ENCODE measurements at places on chromosomes 1 and 21. TPM values are rescaled to one million over a fixed set of nuclear protein-coding genes. Genes with fewer than 3 reads are reported as not detected.
A peak's percentile ranks its signal among the peaks of the same experiment; 100 is the strongest.

PRAMEF4 gene
- not detected for polyA plus RNA-seq

LCE1B gene
- polyA plus RNA-seq, result not detected

PCP4L1 gene
- polyA plus RNA-seq, result 2.0 TPM

CD247 gene
- 5.0 TPM for polyA plus RNA-seq

FNDC5 gene
- polyA plus RNA-seq, result 5.5 TPM

TMEM125 gene
- polyA plus RNA-seq, result 81.0 TPM

CLDN19 gene
- not detected for polyA plus RNA-seq

DNASE2B gene
- not detected for polyA plus RNA-seq

ANGPTL3 gene
- polyA plus RNA-seq, result not detected

- H3K4me1 ChIP-seq, result peaks cover 4% of the 10 kb centered on the region
- H3K36me3 ChIP-seq, result no peaks in the 10 kb centered on the region
- no peak for DNase-seq
- H3K27me3 ChIP-seq, result no peaks in the 10 kb centered on the region
- H3K4me3 ChIP-seq, result no peak overlapping the region
- H3K27ac ChIP-seq, result no peak overlapping the region
Measured at GRCh38 chr1:33121728-33122127, 40.8 kb downstream of the AZIN2 start.

DNA sequence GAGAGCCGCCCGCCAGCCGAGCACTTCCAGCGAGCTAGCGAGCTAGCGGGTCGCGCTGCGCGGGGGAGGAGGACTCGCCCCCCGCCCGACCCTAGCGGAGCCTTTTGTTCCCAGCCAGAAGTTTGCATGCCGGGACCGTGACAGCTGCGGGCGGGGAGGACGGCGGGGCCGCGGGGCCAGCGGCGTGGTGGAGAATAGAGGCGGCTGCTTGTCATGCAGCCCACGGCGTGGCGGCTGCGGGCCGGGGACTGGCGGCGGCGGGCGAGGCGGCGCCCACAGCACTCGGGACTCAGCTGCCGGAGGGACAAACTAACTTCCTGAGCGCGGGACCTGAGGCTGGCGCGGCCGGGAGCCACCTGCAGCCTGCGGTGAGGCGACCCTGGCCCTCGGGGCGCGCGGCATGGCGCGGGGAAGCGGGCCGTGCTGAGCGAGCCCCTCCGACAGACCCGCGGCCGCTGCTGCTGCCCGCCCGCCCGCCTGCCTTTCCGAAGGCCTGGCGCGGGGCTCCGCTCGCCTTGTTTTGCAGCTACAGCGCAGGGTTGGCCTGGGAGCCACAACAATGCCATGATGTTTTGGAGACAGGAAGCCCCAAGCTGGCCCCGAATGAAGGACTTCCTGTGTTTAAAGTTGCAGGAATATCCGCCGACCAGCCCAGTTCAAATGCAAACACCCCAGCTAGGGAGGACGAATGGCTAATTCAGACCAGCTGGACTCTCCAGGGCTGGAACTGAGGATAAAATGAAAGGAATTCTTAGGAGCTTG is 82.2 kb upstream of the BMP8A start:
- DNase-seq, result peak; percentile 68
- no peaks in the 10 kb centered on the region for H3K27me3 ChIP-seq
- peak overlapping the region; percentile 65 for H3K4me3 ChIP-seq
- H3K4me1 ChIP-seq, result peaks cover 34% of the 10 kb centered on the region
- H3K36me3 ChIP-seq, result peaks cover 2% of the 10 kb centered on the region

DNA sequence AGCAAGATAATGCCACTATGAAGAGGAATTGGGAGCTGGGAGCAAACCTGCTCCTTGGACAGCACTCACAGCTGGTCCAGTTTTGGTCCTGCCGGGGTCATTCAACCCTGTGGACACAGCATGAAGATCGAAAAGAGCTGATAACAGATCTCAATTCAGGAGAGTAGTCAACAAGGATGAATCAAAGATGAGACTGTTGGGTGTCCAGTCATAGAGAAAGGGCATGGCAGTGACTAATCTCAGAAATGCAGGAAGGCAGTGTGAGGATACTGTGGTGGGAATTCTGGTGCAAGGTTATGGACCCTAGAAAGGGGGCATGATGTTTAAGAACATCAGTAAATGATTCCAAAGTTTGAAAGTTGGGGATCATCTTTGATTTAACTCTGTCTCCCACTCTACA is 261.4 kb upstream of the ZP4 start:
- H3K4me1 ChIP-seq, result no peaks in the 10 kb centered on the region
- H3K27me3 ChIP-seq, result no peaks in the 10 kb centered on the region
- H3K36me3 ChIP-seq, result no peaks in the 10 kb centered on the region
- H3K4me3 ChIP-seq, result no peak overlapping the region
- no peak for DNase-seq

GRCh38 chr1:8354038-8354437 is 36.1 kb downstream of the SLC45A1 start:
- no peak overlapping the region for H3K27ac ChIP-seq
- peaks cover 19% of the 10 kb centered on the region for H3K36me3 ChIP-seq
- no peak overlapping the region for H3K4me3 ChIP-seq
- no peak for DNase-seq
- H3K4me1 ChIP-seq, result no peaks in the 10 kb centered on the region

DNA sequence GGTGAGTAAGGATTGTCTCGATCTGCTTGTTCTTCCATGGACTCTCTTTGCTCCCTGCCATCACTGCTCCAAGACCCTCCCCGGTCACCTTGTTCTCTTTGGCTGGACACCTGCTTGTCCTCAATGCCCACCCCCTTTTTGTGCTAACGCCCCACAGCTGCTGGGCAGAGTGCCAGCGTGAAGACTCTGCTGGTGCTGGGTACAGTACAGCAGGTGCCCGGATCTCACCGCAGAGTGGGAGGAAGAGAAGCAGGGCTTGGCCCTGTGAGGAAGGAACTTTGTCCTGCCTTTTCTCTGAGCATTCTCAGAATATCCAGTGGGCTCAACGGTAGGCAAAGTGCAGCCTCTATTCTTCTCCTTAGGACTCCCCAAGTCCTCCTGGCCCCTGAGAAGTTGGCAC is 90.1 kb downstream of the PLXNA2 start:
- no peaks in the 10 kb centered on the region for H3K36me3 ChIP-seq
- no peak overlapping the region for H3K4me3 ChIP-seq
- peak; percentile 59 for DNase-seq

DNA sequence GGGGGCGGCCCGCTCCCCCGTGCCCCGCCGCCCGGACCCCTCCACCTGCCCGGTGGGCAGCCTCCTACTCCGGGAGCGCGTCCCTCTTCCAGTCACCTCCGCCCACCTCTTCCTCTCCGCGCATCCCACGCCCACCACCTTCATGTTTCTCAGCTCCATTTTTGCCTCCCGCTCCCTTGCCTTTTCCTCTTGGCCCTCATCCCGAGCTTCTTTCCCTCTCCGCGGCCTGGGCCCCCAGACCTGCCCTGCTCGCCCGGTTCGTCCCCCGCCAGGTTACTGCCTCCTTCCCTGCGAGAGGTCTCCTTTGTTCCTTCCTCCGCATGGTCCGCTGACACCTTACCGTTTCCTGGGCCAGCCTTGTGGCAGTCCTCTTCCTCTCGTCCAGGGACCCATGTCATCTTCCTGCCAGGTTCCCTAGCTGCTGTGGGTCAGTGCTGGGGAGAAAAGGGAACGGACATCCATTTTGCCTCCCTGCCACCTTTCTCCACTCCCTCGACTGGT is 563 bp downstream of the QSOX1 start:
- H3K27ac ChIP-seq, result peak overlapping the region; percentile 56
- peaks cover 12% of the 10 kb centered on the region for H3K4me1 ChIP-seq
- H3K4me3 ChIP-seq, result peak overlapping the region; percentile 57
- no peaks in the 10 kb centered on the region for H3K36me3 ChIP-seq
- peak; percentile 43 for DNase-seq

- H3K27me3 ChIP-seq, result no peaks in the 10 kb centered on the region
Measured at GRCh38 chr21:37240978-37241377, 26.2 kb downstream of the VPS26C start.

- no peaks in the 10 kb centered on the region for H3K27me3 ChIP-seq
- no peak for DNase-seq
- no peak overlapping the region for H3K4me3 ChIP-seq
- H3K4me1 ChIP-seq, result no peaks in the 10 kb centered on the region
Measured at GRCh38 chr1:5465281-5465711, 526.9 kb downstream of the NPHP4 start.

- H3K27ac ChIP-seq, result no peak overlapping the region
- H3K4me3 ChIP-seq, result peak overlapping the region; percentile 30
- H3K4me1 ChIP-seq, result peaks cover 3% of the 10 kb centered on the region
- H3K36me3 ChIP-seq, result no peaks in the 10 kb centered on the region
Measured at GRCh38 chr21:43311301-43311817, 115.6 kb downstream of the SIK1 start.

DNA sequence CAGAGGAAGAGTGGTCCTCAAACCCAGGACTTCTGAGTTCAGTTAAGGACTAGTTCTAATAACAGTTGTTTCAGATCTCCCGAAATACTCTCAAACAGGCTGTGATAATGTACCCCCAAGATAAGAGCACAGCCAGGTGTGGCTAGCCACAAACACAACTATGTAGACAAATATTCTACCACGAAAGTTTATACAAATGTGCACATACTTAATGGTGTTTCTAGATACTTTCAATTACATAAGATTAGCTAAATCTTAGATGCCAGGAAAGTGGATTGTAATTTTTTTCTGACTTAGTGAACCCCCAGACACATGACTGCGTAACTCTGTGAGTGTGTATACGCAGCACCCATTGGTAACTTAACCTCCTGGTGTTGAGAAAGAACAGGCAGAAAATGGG is 270.0 kb downstream of the USP25 start:
- DNase-seq, result no peak
- H3K27me3 ChIP-seq, result no peaks in the 10 kb centered on the region
- no peak overlapping the region for H3K4me3 ChIP-seq
- H3K36me3 ChIP-seq, result no peaks in the 10 kb centered on the region
- no peak overlapping the region for H3K27ac ChIP-seq

DNA sequence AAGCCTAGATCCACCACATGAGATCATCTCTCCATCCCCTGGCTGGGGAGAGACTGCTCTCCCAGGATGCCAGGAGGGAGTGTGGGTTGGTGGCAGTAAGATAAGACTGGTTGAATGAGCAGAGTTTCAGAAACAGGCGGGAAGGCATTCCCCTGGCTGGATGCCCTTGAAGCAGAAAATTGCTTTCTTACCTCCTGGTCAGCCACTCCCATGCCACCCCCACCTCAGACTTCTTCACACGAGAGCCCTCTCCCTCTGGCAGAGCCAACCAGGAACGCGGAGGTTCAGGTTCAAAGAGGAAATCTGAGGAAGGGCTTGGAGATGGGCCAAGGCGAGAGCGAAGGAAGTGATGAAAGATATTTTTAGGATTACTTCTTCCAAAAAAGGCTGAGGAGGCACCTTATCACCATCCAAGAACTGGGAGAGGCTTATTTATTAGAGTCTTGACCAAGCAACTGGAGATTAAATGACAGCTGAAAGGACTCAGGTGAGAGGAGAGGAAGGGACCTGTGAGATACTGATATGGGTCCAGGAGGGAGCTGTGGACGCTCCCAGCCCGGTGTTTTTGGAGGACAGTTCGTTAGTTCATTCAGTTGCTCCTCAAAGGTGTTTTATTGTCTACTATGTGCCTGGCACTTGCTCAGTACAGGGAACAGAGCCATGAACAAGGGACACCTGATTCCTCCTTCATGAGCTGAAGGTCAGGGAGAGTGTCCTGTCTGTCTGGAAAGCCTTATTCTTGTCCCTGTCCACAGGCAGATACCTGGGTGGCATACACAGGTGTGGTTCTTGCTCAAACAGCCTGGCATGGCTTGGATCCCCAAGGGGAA is 18.9 kb upstream of the SLC26A9 start:
- DNase-seq, result no peak
- H3K4me3 ChIP-seq, result no peak overlapping the region
- no peaks in the 10 kb centered on the region for H3K4me1 ChIP-seq
- no peaks in the 10 kb centered on the region for H3K36me3 ChIP-seq

- H3K27ac ChIP-seq, result no peak overlapping the region
- H3K4me1 ChIP-seq, result no peaks in the 10 kb centered on the region
- peak; percentile 24 for DNase-seq
Measured at GRCh38 chr1:246280551-246280950, 226.5 kb downstream of the SMYD3 start.

DNA sequence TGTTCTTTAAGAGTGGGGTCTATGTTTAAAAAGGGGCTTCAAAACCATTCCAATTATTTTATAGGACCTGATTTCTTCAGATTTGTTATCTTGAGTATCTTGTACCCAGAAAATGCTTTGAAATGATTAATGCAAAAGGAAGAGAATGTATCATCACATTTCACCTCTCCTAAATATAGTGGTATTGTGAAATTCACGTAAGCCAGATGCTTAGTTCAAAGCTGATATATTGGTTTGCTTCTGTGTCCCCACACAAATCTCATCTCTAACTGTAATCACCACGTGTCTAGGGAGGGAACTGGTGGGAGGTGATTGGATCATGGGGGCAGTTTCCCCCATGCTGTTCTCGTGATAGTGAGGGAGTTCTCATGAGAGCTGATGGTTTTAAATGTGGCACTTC is 8.5 kb downstream of the SOAT1 start:
- no peaks in the 10 kb centered on the region for H3K4me1 ChIP-seq
- H3K4me3 ChIP-seq, result no peak overlapping the region
- DNase-seq, result no peak

DNA sequence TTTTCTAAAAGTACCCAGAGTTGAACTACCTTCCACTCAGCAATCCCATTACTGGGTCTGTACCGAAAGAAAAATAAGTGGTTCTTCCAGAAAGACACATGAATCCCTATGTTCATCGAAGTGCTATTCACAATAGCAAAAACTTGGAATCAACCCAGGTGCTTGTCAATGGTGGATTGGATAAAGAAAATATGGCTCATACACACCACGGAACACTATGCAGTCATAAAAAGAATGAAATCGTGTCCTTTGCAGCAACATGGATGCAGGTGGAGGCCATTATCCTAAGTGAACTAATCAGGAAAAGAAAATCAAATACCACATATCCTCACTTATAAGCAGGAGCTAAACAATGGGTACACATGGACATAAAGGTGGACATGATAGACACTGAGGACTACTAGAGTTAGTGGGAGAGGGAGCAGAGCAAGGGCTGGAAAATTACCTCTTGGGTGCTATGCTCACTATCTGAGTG is 32.9 kb upstream of the JUN start:
- H3K4me1 ChIP-seq, result peaks cover 27% of the 10 kb centered on the region
- H3K27ac ChIP-seq, result peak overlapping the region; percentile 99
- no peak for DNase-seq
- H3K36me3 ChIP-seq, result no peaks in the 10 kb centered on the region
- H3K4me3 ChIP-seq, result peak overlapping the region; percentile 74

GRCh38 chr1:43368646-43369020 is 822 bp upstream of the ELOVL1 start:
- H3K27ac ChIP-seq, result peak overlapping the region; percentile 93
- peaks cover 6% of the 10 kb centered on the region for H3K36me3 ChIP-seq
- no peaks in the 10 kb centered on the region for H3K27me3 ChIP-seq
- H3K4me3 ChIP-seq, result peak overlapping the region; percentile 58
- DNase-seq, result no peak
